ENCODE measurements at places on chromosomes 7 and 10.

GRCh38 chr7:81235997-81236396 is 317.1 kb upstream of the SEMA3C start:
- H3K27ac ChIP-seq = no peak overlapping the region
- H3K4me1 ChIP-seq = no peaks in the 10 kb centered on the region
- no peaks in the 10 kb centered on the region for H3K36me3 ChIP-seq
- no peak overlapping the region for H3K4me3 ChIP-seq

- no peaks in the 10 kb centered on the region for H3K27me3 ChIP-seq
- H3K4me1 ChIP-seq = no peaks in the 10 kb centered on the region
- H3K36me3 ChIP-seq = no peaks in the 10 kb centered on the region
- no peak overlapping the region for H3K4me3 ChIP-seq
Measured at GRCh38 chr7:1737523-1737922, 67.4 kb downstream of the ELFN1 start.

DNA sequence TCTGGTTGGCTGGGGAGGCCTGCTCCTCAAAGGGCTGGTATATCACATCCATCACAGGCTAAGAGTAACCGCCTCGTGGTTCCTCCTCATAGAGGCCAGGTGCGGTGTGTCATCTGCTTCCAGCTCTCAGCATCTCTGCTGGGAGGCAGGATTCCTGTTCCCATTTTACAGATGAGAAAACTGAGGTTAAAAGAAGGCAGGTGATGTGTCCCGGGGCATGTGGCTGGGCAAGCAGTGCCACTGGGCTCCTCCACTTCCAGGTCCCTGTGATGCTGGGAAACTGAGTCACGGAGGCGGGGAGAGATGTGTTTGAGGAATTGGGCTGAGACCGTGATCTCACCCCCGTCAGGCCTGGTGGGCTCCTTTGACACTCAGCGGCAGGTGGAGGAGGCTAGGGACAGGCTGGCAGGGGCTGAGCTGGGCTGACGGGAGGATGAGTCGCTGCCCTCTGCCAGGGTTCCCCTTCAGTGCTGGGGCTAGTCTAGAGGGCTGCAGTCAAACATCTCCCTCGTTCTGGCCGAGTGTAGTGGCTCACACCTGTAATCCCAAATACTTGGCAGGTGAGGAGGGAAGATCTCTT is 9.4 kb downstream of the ARPC1B start:
- H3K4me1 ChIP-seq = peaks cover 29% of the 10 kb centered on the region
- no peak for DNase-seq
- no peak overlapping the region for H3K4me3 ChIP-seq
- no peaks in the 10 kb centered on the region for H3K27me3 ChIP-seq
- H3K36me3 ChIP-seq = no peaks in the 10 kb centered on the region
- H3K27ac ChIP-seq = no peak overlapping the region

DNA sequence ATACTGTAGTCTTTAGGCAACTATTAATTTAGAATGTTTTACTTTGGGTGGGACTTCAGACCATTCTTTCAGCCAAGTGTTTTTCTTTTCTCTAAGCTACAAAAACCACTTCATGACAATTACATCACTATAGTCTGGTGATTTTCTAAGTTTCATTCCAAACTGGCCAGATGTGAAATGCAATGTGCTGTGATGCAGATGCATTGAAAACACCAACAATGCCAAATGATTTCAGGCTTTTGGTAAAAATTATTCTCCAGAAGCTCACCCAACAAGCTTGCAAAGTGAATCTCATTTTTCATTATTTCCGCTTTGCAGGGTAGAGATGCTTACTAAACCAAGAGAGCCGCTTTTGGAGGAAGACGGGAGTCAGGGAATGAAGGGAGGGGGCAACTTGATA is 118.4 kb upstream of the ANK3 start:
- no peaks in the 10 kb centered on the region for H3K4me1 ChIP-seq
- no peak overlapping the region for H3K4me3 ChIP-seq
- DNase-seq = no peak
- H3K36me3 ChIP-seq = no peaks in the 10 kb centered on the region
- no peaks in the 10 kb centered on the region for H3K27me3 ChIP-seq

- DNase-seq = no peak
- no peak overlapping the region for H3K4me3 ChIP-seq
- H3K36me3 ChIP-seq = no peaks in the 10 kb centered on the region
Measured at GRCh38 chr10:133473270-133473669, 19.5 kb downstream of the SCART1 start.
